Calu3 (cell line): ENCODE measurements at places on chromosomes 5 and 9. TPM values are rescaled to one million over a fixed set of nuclear protein-coding genes. Genes with fewer than 3 reads are reported as not detected.

DNA sequence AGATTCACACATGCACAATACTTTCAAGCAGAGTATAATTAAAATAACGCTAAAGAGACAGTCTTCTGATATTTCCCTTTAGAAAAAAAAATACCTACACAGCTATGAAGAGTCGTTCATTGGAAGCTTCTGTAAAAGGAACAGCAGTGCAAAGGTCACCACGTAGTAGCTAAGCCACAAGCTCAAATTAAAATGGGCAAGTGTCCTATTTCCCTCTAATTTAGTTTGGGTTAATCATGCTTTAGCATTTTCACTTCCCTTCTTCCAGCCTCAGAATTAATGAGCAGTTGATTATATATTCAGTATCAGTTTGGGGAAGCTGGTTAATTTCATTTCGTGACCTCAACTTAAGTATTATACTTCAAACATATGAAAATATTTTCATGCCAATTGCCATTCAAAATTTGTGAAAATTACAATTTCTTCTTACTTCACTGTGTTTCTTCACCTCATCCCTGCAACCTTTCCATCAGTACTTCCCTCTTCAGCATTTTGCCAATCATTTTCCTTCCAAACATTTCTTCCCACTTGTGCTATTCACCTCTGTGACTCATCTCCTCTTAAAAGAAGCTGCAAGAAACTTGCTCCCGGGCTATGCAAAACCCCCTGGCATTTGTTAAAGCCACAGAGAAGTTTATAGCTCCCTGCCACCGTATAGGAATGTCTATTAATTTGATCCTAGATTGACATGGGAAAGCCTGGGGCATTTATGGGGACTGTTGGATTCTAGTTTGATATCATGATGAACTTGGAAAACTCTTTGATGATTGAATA lies 83.0 kb downstream of the DMRTA1 start:
- no peak for DNase-seq

ADAMTS2 gene
- total RNA-seq: not detected in 2 replicates

- DNase-seq: no peak
Measured at GRCh38 chr5:137442660-137443059, 56.5 kb downstream of the SPOCK1 start.

DNA sequence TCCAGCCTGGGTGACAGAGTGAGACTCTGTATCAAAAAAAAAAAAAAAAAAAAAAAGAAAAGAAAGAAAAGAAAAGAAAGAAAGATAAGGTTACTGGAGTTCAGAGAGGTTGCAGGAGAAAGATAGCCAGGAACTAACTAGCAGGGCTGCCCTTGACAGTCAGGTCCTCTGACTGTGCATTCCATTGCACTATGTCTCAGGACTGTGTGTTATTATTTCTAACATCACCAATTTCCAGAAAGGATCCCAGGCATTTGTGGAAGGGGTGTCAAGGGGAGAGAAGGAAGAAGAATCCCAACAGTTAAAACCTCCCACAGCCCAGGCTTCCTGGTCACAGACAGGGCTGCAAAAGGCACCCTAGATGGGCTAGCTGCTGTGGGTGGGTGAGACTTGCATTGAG lies 25.1 kb downstream of the KLF4 start:
- DNase-seq: no peak

- DNase-seq: peak; percentile 25
Measured at GRCh38 chr5:1204693-1205242, 3.4 kb downstream of the SLC6A19 start.

GRCh38 chr5:119378075-119378700 lies 22.4 kb downstream of the TNFAIP8 start:
- no peak for DNase-seq
